ENCODE measurements at places on chromosomes 2 and 18.

DNA sequence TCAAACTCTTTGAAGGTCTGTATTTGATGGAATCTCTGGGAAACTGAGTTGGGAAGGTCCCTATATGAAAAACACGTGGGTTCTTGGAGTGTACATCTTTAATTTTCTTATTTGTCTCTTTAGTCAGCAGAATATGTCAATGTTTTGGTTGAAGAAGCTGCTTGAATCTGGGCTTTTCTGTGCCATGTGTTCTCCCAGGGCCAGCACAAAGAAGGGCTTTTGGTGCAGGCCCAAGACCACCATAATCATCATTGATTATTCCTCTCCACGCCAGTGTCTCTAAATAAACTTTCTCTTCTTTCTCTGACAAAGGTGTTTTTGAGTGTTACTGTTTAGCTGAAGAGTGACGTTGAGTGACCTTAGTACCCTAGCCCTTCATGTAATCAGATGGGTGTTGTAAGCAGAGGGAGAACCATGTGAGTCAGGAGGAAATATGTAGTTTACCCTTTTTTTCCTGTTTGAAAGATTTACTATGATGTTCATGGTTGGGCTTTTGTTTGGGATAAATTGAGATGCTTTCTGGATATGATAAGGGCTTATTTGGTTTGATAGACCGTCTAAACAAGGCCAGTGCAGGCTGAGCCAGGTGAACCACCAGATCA, 11.6 kb upstream of the TNP1 start:
- no peak for DNase-seq

- peak; percentile 41 for DNase-seq
Observed at GRCh38 chr2:109226128-109226527, 97.1 kb downstream of the SH3RF3 start.

GRCh38 chr2:71452565-71452964, 796 bp upstream of the DYSF start:
- DNase-seq = no peak

DNA sequence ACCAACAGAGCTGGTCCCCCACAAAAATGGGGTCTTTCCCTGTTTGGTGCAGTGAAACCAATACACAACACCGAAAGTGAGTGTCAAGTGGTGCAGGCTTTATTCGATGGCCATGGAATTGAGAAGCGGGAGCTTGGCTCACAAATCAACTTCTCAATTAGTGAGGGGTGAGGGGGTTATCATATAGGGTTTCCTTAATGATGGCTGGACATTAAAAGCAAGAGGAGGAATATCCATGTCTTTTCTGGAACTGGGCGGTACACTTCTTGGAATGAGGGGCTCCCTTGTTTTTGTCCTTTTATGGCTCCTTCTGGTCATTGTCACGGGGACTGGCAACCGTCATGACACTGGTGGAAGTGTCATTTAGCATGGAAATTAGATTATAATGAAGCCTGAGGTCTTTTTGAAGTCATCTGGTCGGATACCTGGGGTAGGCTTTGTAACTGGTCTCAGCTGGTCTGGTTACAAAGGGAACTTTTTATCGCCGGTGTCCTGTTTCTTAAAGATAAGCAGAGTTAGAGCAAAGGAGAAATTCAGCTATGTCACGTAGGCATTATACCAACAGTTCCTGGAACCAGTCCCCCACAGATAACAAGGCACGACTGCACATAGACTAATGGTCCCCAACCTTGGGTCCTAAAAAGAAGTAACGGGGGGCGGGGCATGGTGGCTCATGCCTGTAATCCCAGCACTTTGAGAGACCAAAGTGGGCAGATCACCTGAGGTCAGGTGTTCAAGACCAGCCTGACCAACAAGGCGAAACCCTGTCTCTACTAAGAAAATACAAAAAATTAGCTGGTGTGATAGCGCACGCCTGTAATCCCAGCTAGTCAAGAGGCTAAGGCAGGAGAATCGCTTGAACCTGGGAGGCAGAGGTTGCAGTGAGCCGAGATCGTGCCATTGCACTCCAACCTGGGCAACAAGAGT, 93.5 kb upstream of the NDUFV2 start:
- DNase-seq = no peak

- DNase-seq = peak; percentile 15
Observed at GRCh38 chr18:36461551-36461987, 164.1 kb downstream of the FHOD3 start.

- no peak for DNase-seq
Observed at GRCh38 chr2:26103752-26104151, 69.1 kb upstream of the GAREM2 start.

GRCh38 chr18:56947236-56947635, 199.7 kb upstream of the BOD1L2 start:
- DNase-seq = no peak

- peak; percentile 85 for DNase-seq
Observed at GRCh38 chr2:74186038-74186437, 7.4 kb upstream of the MOB1A start.

- DNase-seq = no peak
Observed at GRCh38 chr18:51623653-51624052, 426.2 kb upstream of the MEX3C start.

DNA sequence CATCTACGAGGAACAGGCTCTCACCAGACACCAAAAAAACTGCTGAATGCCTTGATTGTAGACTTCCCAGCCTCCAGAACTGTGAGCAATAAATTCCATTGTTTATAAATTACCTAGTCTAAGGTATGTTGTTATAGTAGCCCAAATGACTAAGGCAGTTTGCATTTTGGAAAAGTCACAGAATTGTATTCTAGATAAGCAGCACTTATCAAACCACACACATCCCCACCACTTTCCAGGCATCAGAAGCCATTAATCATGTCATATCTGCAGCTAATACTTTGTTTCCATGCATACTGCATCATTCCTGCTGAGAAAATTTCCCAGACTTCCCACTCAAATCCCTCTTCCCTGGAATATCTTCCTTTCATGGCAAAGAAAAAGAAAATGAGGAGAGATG, 187.2 kb downstream of the INO80D start:
- no peak for DNase-seq

- DNase-seq = peak; percentile 82
Observed at GRCh38 chr18:76451396-76452331, 43.4 kb downstream of the ZNF516 start.

- DNase-seq = no peak
Observed at GRCh38 chr2:191128172-191128910, 22.5 kb downstream of the STAT4 start.

GRCh38 chr2:150466741-150467620, 20.5 kb downstream of the RND3 start:
- DNase-seq = no peak

DNA sequence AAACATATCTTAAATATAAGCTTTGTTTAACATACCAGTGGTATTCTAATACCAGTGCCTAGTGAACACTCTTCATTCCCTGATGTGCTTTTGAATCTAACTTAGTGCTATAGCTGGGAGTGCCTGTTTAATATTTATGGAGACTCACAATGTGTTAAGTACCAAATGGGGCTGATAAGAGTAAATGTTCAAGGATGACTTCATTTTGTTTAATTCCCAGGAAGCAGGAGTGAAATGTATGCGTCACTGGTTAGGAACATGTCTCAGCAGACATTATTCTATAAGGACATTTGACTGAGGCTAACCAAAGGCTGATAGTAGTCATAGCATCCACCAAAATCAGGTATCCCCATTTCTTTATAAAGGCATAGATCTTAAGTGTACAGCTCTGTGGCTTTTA, 31.7 kb upstream of the LINC00305 start:
- DNase-seq = no peak

DNA sequence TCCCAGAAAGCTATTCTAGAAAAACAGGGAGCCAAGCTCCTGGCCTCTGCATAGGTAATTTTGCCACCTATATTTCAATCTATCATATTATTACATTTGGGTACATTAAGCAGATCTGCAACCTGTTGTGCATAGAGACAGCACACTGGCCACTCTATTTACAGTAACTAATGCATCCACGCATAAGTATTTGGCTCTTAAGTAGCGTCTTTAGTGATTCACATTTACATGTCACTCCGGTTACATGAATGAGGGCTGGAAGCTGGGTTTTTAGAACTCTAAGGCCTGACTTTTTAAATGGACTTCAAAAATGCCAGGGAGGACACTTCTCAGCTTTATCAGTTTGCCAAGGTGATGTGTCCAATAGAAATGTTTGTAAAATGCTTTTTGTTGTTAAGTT, 97.7 kb downstream of the NYAP2 start:
- DNase-seq = no peak

DNA sequence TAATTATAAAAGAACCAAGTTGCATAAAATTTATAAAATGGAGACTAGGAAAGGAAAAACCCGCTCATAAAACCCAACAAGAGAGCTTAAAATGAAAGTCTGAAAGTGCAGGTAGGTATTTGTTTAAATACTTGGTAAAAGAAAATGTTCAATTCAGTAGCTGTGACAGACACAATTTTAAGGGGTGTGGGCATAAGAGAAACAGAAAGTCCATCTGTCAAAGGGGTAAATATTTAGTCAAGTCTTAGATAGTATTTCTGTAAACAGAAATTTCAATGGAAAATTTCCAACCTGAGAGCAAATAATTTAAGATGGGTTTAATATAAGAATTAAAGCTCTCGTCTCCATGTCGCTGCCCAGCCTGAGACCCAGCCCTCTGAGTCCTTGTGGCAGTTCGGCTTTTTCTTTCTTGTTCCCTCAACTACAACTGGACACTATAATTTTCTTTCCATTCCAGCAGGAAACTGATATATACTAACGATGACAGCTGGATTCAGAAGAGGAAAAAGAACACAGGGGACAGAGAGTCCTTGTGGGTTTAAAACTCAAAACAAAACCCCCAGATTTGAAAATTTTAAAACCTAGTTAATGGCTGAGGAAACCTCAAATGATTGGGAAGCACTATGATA, 88.0 kb upstream of the ZFP36L2 start:
- DNase-seq = no peak

DNA sequence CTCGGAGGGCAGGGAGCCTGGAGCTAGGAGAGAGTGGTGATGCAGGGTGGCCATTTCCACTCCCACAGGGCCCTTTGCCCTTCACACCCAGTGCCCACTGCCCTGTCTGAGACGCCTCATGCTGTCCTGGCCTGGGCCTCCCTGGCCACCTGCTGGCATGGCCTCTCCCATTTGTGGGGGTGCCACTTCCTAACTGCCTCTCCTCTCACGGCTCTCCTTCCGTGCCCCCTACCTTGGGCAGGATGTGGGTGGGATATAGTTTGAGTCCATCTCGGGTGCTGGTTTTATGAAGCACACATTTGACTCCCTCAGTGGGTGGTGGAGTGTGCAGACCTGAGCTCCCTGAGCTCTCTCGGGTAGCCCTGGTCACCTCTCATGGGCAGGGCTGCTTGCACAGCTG, 46.0 kb downstream of the DGKD start:
- no peak for DNase-seq

DNA sequence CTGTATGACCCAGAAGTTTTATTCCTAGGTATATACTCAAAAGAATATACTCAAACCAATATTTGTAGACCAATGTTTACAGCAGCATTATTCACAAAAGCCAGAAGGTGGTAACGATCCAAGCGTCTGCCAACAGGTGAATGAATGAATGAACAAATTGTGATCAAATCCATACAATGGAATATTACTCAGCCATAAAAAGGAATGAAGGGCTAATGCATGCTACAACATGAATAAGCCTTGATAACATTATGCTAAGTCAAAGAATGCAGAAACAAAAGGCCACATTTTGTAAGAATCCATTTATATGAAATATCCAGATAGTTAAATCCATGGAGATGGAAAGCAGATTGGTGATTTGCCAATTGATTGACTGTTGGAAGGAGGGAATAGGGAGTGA, 5.5 kb upstream of the CD226 start:
- no peak for DNase-seq

GRCh38 chr2:143139835-143140393, 10.7 kb downstream of the ARHGAP15 start:
- no peak for DNase-seq

- DNase-seq = no peak
Observed at GRCh38 chr2:159555651-159556392, 60.5 kb downstream of the BAZ2B start.

DNA sequence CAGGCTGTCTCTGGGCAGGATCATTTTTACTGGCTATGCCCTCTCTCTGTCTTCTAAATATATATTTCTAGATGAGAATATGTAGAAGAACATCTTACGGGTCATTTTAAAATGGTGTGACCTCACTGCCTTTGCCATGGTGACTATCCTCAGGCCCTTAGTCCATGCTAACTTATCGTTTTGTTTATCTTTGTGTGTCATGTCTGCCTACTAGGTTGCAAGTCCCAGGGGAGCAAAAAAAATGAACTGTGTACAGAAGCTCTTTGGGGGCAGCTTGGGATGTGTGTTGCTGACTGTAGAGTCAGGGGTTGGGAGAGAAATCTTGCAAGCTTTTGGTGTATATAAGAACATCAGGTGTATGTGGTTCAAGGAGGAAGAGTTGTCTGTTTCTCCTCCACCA, 11.0 kb downstream of the CPSF3 start:
- no peak for DNase-seq

DNA sequence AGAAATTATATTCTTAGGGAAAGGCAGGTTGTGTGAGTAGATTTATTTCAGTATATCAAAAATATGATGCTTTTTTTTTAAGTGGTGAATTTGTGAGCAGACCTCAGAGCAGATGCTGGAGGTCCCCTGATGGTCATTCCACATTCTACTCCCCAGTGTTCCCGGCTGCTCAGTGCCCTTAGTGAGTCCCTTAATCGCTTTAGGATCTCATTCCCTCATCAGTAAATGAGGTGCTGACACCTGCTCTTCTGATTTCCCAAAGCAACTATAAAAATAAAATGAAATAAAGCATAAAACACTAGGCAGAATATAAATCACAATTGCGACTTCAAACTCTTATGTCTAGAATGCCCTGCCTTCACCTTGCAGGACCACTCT, 216.2 kb upstream of the TNP1 start:
- DNase-seq = no peak

DNA sequence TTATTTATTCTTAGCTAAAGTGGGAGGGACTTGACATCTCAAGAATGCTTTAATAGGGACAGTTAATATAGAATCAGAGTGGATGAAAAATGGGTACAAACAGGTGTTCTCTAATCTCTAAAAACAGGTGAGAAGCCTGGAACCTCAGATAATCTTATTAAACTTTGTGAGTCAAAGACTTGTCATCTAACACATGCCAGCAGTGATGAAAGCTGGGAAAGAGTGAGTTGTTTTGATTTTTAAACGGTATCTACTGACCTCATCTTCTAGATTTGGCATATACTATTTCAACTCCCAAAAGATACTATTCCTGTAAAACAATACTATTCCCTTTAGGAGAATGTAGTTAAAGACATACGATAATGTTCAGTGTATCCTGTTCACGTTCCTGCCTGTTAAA, 103.4 kb downstream of the CCDC141 start:
- DNase-seq = no peak

DNA sequence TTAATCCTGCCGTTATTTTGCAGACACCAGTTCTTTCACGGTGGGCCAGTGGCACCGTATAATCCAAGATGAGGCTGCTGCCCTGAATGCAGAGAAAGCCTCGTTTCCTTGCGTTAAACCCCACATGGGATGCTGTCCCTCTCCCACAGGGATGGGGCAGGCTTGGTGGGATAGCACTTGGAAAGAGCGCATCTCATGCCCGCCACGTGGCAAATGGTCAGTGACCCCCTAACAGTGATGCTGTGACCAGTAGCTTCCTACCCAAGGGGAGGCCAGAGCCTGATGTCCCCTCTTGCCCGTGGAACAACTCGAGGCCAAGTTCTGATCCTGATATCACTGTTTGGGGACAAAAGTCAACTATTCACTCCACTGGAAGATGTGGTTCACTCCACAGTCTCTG, 73.3 kb downstream of the RHOB start:
- DNase-seq = no peak

GRCh38 chr2:204344119-204344518, 201.2 kb upstream of the PARD3B start:
- DNase-seq = no peak

- DNase-seq = no peak
Observed at GRCh38 chr2:194003911-194004310, 1653.1 kb upstream of the SLC39A10 start.

GRCh38 chr2:137168552-137168951, 403.2 kb downstream of the THSD7B start:
- no peak for DNase-seq
